ENCODE measurements at places on chromosomes 3 and 15.
A peak's percentile ranks its signal among the peaks of the same experiment; 100 is the strongest.

GRCh38 chr15:90481023-90481422 lies 48.7 kb upstream of the CRTC3 start:
- no peak for DNase-seq

- no peak for DNase-seq
Measured at GRCh38 chr15:101068961-101069653, 149.9 kb downstream of the LRRK1 start.

GRCh38 chr3:37832480-37832879 lies 29.2 kb upstream of the CTDSPL start:
- no peak for DNase-seq

- no peak for DNase-seq
Measured at GRCh38 chr3:195511136-195511535, 32.0 kb downstream of the PPP1R2 start.

GRCh38 chr15:95208988-95209387 lies 977.6 kb downstream of the MCTP2 start:
- no peak for DNase-seq

DNA sequence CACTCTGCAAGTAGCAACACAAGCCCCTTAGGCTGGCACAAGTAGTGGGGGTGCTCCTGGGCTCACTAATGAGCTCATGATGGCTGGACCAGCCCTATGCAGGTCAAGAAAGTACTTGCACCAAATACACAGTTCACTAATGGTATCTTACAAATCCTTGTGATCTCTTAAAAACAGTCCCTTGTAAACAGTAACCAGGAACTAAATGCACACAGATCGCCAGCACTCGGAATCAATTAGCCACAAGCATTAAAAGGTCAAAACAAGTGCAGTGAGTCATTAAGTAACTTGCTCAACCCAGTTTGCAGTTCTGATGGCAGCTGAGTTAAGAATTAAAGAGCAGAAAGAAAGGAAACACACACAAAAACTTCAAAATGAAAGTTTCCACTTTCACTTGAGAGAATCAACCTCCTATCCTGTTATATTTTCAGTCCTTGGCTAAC lies 43.2 kb downstream of the ARHGEF3 start:
- DNase-seq, result peak; percentile 12

All from stimulated activated CD4-positive, alpha-beta T cell treated with anti-CD3 and anti-CD28 coated beads, Interleukin-4, amount 100 ng/mL, for 1 hour (primary cell).